ENCODE measurements at places on chromosomes 13 and 19.

GRCh38 chr13:87736849-87737385 is 65.7 kb downstream of the SLITRK5 start:
- DNase-seq: no peak

DNA sequence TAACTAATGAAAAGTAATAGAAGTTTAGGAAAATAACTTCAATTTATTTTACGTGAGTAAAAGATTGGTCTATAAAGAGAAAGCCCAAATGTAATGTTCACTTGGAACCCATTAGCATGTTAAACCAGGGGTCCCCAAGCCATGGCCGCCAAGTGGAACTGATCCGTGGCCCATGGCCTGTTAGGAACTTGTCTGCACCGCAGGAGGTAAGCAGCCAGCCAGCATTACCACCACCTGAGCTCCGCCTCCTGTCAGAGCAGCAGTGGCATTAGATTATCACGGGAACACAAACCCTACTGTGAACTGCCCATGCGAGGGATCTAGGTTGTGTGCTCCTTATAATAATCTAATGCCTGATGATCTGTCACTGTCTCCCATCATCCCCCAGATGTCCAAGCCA is 818.7 kb upstream of the GPC6 start:
- no peak for DNase-seq

- peak; percentile 97 for DNase-seq
Measured at GRCh38 chr19:49877879-49878743, 609 bp downstream of the TBC1D17 start.

DNA sequence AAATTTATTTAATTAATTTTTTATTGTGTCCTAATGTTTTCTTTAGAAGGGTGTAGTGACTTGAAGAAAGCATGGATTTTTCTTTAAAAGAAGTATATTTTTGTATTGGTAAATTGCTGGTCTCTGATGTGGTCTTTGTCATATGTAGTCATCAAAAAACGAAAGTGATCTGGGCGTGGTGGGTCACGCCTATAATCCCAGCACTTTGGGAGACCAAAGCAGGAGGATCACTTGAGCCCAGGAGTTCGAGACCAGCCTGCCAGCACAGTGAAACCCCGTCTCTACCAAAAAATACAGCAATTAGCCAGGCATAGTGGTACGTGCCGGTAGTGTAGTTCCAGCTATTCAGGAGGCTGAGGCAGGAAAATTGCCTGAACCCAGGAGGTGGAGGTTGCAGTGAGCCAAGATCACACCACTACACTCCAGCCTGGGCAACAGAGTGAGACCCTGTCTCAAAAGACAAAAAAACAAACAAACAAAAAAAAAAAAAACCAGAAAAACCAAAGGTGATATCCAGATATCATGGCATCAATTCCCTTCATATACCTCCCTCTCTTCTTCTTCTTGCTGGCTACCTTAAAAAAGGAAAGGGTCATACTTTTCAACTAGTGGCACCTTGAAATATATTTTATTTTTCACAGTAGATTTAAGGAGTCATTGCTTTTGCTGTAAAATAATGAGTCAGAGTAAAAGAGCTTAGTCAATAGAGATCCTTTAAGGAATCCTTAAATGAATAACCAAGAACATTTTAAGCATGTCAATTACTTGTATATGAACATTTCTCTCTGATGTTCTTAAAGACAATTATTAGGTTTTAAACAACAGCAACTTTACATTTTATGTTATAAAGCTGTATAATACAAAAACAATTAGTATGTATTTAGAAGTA is 19.9 kb downstream of the KCTD4 start:
- DNase-seq: no peak

GRCh38 chr13:102881819-102882686 is 36.2 kb downstream of the ERCC5 start:
- no peak for DNase-seq

DNA sequence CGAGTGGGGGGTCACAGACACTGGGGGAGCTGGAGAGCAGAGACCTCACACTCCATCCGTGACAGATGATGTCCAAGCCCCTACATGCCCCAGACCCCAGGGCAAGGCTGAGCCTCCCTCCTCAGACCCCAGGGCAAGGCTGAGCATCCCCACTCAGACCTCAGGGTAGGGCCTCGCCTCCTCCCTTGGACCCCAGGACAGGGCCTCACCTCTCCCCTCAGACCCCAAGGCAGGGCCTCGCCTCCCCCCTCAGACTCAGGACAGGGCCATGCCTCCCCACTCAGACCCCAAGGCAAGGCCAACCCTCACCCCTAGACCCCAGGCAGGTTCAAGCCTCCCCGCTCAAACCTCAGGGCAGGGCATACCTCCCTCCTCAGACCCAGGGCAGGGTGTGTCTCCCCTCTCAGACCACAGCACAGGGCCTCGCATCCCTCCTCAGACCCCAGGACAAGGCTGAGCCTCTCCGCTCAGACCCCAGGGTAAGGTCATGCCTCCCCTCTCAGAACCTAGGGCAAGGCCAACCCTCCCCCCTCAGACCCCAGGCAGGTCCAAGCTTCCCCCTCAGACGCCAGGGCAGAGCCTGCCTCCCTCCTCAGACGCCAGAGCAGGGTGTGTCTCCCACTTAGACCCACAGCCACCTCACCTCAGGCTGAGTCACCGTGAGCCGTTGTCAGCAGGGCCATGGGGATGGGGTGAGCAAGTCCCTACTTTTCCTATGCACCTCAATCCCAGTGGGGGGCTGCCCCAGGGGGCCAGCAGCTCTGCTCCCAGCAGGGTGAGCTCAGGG is 1.7 kb upstream of the S1PR4 start:
- DNase-seq: no peak

All from NCI-H510A (cell line).